ENCODE measurements at places on chromosomes 7 and 10.

- DNase-seq: no peak
These were observed 40.2 kb upstream of the SVOPL start for GRCh38 chr7:138741453-138741735.

GRCh38 chr10:3904419-3904960, 119.5 kb upstream of the KLF6 start:
- DNase-seq: no peak

DNA sequence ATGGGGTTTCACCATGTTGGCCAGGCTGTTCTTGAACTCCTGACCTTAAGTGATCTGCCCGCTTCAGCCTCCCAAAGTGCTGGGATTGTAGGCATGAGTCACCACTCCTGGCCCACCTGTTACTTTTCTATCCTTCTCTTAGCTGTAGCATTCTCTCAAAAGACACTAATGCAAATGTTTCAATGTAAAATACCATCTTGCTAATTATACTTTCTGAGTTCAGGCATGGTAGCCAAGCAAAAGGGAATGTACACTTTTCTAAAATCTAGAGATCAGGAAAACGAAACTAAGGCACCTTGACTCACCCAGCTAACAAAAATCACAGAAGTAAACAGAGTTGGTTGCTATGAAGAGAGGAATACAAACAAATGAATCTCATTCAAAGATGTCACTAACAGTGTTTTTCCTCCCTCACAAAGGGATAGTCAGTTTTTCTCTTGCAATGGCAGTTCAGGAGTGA, 401.0 kb upstream of the NRP1 start:
- peak; percentile 23 for DNase-seq

GRCh38 chr7:46452561-46453135, 531.6 kb upstream of the IGFBP3 start:
- no peak for DNase-seq

GRCh38 chr10:102007796-102008195, 48.2 kb downstream of the ARMH3 start:
- DNase-seq: no peak

DNA sequence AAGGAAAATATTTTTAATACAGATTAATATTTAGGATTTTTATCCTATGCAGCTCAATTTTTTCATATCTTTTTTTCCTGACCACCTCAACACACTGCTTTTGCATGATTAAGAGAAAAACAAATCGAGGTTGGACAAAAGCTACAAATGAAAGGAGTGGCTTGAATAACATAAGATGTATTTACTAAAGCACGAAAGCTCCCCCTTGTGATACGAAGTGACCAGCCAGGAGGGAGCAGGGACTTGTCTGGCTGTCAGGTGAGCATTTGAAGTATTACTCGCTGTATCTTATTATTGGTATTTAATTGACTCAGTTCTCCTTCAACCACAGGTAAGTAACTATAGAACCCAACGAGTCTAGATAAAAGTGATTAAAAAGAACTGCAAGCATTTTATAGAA, 265.2 kb upstream of the PHF14 start:
- no peak for DNase-seq

DNA sequence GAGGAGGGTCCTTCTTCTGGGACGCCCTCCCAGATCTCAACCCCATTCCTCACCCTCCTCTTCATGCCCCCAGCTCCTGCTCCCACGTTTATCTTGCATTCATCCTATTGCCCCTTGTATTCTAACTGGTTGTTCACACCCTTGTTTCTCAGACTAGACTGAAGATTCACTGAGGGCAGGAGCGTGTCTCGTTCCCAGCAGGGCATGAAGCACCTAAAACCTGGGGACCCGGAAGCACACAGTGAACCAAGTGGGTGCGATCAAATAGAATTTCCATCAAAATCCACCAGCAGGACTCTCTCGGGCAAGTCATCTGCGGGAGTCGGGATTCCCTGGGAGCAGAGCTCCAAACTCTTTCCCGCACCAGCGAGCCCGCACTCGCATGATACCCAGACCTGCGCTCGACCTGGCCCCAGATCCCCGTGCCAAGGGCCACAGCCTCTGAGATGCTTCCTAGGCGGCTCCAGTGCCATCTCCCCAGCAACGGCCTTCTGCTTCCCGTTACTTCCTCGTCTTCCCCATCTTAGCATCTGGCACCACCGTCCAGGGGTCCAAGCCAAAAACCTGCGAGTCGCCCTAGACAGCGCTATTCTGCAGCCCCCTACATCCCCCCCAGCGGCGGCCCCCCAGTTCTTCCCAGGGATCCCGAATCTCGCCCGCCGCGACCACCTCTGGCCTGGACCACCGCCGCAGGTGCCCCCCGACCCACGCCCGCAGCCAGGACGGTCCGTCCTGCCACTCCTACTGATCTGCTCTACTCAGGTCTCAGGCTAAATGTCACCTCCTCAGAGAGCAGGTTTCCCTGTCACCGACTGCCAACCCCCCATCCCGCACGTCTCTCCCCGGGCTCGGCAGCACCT, 6.1 kb upstream of the GBX1 start:
- DNase-seq: no peak

- no peak for DNase-seq
These were observed 62.6 kb upstream of the PLPP4 start for GRCh38 chr10:120394446-120394845.

DNA sequence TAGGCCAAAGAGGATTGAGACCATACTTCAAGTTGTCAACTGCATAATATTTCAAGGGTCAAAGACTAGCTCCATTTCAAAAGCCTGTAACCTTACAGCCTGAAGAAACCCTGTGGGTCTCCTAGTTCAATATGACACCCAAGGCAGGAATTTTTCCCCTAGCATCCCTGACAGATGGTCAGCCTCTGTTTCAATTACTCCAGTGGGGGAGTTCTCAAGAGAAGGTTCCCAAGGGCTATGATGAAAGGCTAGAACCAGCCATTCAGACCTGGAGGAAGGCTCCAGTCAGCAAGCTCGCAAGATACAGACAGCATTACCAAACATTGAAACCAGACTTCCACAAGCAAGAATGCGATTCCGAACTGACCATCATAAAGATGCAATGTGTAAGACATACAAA, 1.6 kb downstream of the HTR7 start:
- DNase-seq: no peak

- DNase-seq: no peak
These were observed 27.1 kb upstream of the SLC35B4 start for GRCh38 chr7:134343796-134344195.

DNA sequence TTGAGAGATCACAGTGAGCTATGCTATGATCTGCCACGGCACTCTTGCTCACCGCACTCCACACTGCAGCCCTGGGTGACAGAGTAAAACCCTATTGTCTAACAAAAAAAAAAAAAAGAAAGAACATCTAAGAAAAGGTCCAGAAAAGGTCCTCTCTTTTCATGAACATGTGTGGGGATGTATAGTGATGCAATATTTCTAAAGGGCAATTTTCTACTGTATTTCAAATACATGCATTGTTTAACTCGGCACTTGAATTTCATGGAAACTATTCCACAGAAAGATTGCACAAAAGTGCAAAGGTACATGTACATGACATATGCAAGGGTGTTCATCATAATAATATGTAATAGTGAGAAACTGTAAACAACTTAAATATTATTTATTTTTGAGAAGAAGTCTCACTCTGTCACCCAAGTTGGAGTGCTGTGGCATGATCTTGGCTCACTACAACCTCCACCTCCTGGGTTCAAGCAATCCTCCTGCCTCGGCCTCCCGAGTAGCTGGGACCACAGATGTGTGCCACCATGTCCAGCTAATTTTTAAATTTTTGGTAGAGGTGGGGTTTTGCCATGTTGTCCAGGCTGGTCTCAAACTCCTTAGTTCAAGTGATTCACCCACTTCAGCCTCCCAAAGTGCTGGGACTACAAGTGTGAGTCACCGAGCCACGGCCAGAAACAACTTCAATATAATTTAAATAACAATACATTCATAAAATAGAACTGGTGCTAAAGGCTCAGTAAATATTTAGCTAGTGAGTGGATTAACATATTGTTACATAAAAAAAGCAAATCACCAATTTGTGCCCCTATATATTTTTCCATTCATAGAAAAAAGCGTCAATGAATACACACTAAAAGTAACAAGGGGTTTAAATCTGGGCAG, 1.3 kb upstream of the PPRC1 start:
- peak; percentile 19 for DNase-seq

GRCh38 chr10:33746186-33746585, 411.7 kb upstream of the NRP1 start:
- no peak for DNase-seq

GRCh38 chr7:92767437-92767836, 68.9 kb downstream of the CDK6 start:
- no peak for DNase-seq

DNA sequence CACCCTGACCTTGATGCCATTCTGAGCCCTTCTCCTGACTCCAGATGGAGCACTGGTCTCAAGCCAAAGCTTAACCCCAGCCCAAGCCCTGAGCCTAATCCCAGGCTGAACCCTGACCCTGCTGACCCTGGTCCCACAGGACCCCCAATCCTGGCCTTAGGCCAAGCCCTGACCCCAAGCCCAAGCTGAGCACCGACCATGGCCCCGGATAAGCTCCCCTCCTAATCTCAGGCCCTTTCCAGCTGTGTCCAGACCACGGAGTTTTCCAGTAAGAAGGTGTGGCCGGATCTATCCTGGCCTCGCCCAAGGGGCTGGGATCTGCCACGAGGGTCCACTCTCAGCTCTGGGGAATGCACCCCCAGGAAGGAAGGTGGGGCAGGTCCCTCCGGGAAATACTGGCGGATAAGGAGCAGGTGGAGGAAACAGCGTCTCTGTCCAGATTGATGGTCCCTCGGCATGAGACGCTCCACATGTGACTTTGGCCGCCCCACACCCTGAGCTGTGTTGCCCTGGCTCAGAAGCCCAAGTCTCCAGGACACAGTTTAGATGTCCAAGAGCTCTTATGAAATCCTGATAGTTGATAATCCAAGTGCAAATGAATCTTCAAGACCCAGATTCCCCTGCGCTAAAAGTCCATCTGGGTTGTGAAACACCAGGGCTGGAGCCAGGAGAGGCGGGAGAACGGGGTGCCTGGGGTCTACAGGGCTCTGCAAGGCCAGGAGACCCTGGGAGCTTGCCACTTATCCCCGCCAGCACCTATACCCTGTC, 10.4 kb downstream of the ELN start:
- DNase-seq: no peak

GRCh38 chr10:3665316-3665908, 119.6 kb downstream of the KLF6 start:
- no peak for DNase-seq

GRCh38 chr7:88919478-88920131, 124.1 kb upstream of the TEX47 start:
- no peak for DNase-seq

GRCh38 chr10:21962358-21962757, 41.2 kb downstream of the DNAJC1 start:
- no peak for DNase-seq

GRCh38 chr10:76509446-76509845, 1078.0 kb downstream of the LRMDA start:
- no peak for DNase-seq

DNA sequence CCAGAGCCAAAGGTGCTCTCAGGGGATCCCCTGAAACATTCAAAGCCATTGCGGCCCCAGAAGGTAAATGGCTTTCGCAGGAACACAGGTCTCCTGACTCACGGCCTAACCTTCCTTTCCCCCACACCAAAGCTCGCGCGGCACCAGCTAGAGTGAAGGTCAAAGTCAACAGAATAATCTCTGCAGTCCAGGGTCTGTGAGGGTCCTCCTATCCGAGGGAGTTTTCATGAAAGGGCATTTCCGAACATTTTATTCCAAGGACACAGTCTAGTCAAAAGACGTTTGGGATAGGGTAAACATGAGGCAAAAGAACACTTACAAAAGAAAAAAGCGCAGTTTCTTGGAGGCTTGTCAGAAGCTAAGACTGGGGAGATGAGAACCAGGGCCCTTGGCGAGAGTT, 559 bp upstream of the STEAP2 start:
- DNase-seq: no peak

GRCh38 chr7:149321978-149322541, 60.1 kb downstream of the ZNF783 start:
- DNase-seq: peak; percentile 19

DNA sequence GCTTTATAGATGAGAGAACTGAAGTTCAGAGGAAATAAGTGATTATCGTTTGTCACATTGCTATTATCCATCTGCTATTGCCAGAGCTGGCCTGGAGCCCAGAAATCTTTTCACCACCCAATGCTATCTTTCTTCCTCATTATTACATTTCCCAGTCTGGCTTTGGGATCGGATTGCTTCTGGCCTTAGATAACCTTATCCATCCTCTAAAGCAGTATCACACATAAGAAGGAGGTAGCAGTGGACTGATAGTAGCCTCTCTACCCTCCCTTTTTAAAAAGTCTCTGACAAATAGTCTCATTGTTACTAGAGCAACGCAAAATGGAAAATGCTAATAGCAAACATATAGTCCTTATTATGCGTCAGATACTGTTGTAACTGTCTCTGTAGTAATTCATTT, 1.3 kb upstream of the CLDN12 start:
- no peak for DNase-seq

Measured in adipocyte (in vitro differentiated cells).